Right lobe of liver (tissue), 6 donors: ENCODE measurements at places on chromosomes 12 and 14. TPM values are rescaled to one million over a fixed set of nuclear protein-coding genes. Genes with fewer than 3 reads are reported as not detected.

The ZNF605 gene
- total RNA-seq: 5.1 TPM

GRCh38 chr14:21098892-21099595 is 589 bp upstream of the ZNF219 start:
- no peak for DNase-seq

DNA sequence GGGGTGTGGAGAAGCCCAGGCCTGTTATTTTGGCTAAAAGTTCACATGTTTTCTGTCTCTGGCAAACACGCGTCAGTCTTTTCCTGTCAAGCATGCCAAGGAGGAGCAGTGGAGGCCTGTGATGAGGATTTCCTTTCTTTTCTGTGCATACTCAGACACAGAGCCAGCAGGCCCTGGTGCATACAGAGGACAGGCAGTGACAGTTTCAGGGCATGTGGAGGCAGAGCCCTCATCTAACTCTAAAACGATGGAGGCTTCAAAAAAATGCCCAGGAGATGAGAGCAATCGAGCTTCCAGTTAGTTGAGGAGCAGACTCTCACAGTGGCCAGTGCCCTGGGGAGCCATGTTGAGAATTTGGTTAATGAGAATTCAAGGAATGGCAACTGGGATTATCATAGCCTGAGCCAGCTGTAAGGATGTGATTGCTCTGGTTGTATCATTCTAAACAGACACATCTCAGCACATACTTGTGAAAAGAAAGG is 66.5 kb downstream of the TRAFD1 start:
- DNase-seq: no peak

The RCOR1 gene
- 7.6 TPM for total RNA-seq

DNA sequence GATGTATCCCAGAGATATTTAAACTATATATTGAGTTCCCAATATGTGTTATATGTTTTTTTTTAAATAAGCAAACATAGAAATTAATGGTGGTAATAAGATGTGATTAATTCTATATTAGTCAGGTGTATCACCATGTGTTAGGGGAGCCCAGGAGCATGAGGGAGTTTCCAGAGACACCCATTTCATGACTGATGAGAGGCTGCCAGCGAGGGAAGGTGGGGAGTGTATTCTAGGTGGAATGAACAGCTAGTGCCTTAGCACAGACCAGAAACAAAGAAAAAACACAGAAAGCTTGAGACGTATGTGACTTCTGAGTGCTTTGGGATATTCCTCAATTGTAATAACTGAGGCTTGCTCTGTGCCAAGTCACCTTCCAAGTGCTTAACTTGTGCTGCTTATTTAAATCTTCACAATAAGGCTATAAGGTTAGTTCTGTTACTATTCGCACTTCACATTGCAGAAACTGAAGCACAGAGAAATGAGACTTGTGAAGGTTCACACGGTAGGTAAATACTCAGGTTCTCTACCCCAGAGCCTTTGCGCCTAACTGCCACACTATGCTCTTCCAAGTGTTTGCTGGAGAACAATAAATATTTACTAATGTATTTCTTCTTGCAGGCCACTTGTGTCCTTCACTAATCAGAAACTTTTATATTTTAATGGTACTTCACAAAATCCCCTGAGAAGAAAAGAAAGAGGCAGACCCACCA is 17.9 kb upstream of the MGP start:
- DNase-seq: no peak
